Jurkat, Clone E6-1 (cell line): ENCODE measurements at places on chromosomes 16 and 17.

GRCh38 chr17:42135664-42136653, 13.4 kb downstream of the HSPB9 start:
- no peak for DNase-seq

GRCh38 chr16:49910541-49911071, 54.7 kb upstream of the ZNF423 start:
- DNase-seq: no peak

GRCh38 chr17:46896991-46897390, 26.0 kb upstream of the GOSR2 start:
- DNase-seq: no peak

DNA sequence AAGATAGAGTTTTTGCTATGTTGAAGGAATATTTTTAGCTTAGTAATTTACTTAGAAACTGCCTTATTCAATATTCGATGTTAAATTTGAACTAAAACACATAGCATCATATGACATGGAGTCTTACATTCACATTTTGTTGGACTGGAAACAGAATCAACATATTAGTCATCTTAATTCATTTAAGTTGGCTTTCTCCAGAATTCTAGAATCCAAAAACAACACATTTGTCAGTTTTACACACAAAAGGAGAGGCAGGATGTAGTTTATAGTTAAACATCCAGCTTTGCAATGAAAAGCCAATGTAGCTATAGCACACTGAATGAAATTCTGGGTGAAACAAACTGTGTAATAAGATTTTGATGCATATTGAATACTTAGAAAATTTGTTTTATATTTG, 43.3 kb downstream of the WWOX start:
- DNase-seq: no peak

GRCh38 chr16:87970186-87970585, 19.0 kb downstream of the BANP start:
- DNase-seq: no peak

DNA sequence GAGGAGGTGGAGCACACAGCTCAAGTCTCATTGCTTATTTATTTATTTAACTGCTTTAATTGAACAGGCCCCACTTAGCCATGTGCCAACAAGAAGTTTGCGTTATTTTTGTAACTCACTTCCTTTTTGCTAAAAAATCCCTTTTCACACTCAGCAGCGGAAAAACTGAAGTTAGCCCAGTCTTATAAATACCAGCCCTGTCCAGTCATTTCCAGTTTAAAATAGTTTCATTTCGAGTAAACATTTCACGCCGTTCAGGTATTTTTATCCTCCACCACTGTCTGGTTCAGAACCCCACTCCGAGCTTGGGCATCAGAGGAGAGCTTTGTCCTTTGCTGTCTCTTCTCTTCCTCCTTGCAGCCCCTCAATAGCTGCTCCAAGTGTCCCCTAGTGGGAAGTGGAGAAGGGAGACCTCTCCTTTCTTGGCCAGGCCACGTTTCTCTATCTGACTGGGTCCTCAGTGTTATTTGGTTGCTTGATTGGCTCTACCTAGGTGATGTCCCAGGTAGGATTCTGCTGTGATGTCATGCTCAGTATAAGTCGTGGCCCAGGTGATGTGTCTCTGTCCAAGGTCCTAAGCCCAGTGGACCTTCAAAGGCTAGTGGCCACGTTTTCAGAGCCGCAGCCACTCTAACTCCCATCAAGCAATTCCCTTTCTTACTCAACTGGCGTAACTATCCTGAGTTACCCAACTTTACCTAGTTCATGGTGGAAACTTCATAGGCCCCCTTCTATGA, 53.0 kb upstream of the GAS7 start:
- DNase-seq: no peak

DNA sequence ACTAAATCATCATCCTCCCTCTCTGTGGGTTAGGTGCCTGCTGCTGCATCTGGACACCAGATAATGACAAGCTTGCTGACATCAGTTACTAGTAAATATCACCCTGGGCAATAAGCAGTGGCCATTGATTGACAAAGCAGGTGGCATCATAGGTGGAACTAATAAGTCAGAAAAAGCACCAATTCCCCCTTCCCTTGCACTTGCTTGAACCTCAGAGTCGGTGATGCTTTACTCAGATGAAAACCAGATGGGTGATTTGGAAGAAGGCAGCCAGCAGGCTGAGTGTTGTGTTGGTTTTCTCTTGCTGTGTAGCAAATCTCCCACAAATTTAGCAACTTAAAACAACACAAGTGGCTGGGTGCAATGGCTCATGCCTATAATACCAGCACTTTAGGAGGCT, 146.9 kb upstream of the NOL11 start:
- DNase-seq: no peak

DNA sequence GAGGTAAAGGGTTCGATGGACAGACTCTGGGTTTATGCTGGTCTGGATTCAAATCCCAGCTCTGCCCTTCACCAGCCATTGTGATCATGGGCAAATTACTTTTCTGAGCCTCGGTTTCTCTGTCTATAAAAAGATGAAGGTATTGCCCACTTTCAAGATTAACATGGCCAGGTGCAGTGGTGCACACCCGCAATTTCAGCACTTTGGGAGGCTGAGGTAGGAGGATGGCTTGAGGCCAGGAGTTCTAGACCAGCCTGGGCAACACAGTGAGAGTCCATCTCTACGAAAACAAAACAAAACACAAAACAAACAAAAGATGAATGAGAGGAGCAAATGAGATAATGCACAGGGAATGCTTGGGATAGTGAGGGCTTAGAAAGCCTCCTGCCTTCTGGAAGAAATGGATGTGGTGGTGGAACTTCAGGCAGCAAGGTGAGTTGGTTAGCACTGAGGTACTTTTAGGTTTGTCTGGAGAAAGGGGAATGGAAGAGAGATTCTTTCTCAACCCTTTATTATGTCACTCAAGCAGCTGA, 8.5 kb downstream of the ADGRG3 start:
- no peak for DNase-seq

DNA sequence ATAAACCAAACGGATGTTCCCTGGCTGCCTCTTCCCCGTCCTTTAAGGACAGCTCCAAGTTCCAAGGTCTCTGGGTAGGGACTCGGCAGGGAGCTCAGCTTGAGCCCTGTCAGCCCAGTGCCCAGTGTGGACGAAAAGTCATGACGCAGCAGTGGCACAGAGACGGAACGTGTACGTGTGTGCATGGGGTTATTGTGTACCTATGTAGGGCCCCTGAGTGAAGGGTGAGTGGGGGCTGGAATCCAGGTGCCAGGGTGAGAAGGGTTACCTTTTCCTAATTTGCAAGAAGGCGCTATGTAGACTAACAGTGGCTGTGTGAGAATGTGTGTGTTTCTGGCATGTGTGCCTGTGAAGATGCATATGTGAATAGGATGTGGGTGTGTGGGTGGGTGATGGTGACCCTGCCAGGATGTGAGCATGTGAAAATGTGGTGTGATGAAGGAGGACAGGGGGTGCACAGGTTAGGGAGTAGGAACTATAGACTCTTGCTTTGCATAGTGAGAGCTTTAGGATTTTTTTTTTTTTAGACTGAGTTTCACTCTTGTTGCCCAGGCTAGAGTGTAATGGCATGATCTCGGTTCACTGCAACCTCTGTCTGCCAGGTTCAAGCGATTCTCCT, 6.0 kb downstream of the SCN4A start:
- DNase-seq: peak; percentile 54

DNA sequence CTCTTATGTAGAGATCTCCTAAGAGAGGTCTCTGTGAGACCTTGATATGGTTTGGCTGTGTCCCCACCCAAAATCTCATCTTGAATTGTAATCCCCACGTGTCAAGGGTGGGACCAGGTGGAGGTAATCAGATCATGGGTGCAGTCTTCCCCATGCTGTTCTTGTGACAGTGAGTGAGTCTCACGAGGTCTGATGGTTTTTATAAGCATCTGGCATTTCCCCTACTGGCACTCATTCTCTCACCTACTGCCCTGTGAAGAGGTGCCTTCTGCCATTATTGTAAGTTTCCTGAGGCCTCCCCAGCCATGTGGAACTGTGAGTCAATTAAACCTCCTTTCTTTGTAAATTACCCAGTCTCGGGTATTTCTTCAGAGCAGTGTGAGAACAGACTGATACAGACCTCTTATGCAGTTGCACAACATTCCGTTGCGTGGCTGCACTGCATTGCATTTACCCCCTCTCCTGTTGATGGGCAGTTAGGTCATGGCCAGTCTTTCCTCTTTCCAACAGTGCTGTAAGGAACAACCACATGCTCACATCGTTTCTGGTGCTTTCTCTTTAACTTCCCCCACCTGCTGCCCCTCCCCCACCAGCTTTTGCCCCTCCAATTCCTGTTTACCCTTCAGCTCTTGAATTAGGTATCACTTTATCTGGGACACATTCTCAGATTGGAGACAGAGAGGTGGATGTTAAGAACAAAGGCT, 43.6 kb upstream of the MED9 start:
- DNase-seq: no peak

DNA sequence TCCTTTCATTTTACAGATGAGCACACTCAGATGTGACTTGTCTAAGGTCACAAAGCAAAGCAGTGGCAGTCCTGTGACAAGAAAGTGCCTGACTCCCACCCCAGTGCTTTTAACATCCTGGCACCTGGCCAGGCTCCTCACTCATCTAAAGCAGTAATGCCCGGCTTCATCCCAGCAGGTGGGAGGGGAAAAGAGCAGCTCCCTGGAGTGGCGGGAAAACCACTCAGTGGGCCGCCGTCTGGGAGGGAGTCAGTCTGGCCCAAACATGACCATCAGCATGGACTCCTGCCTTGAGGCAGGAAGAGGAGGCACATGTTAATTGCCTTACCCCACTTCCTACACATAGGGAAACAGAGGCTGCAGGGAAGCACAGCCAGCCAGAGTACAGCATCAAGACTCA, 2.6 kb downstream of the PCGF2 start:
- DNase-seq: no peak

DNA sequence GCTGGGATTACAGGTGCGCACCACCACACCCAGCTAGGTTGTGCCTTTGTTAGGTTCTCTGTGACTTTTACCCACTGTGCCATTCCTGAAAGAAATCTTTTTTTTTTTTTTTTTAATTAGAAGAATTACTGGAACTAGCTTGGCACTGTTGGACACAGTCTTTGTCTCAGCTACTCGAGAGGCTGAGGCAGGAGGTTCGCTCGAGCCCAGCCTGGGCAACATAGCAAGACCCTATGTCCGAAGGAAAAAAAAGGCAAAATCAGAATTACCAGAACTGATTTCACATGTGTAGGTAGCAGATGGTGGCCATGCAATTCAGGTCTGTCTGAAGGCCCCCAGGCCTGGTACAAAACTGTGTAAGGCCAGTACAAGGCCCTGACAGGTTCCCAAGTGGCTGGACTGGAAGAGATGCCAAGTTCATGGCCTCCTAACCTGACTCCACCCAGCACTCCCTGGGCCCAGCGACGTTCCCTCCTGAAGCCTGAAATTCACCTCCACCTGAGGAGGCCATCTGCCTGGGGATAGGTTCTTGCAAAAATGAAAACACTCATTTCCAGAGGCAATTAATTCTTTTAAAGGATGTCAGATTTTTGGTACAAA, 23.0 kb downstream of the CARHSP1 start:
- DNase-seq: no peak

GRCh38 chr17:51056813-51057510, 63.7 kb downstream of the SPAG9 start:
- DNase-seq: peak; percentile 37

DNA sequence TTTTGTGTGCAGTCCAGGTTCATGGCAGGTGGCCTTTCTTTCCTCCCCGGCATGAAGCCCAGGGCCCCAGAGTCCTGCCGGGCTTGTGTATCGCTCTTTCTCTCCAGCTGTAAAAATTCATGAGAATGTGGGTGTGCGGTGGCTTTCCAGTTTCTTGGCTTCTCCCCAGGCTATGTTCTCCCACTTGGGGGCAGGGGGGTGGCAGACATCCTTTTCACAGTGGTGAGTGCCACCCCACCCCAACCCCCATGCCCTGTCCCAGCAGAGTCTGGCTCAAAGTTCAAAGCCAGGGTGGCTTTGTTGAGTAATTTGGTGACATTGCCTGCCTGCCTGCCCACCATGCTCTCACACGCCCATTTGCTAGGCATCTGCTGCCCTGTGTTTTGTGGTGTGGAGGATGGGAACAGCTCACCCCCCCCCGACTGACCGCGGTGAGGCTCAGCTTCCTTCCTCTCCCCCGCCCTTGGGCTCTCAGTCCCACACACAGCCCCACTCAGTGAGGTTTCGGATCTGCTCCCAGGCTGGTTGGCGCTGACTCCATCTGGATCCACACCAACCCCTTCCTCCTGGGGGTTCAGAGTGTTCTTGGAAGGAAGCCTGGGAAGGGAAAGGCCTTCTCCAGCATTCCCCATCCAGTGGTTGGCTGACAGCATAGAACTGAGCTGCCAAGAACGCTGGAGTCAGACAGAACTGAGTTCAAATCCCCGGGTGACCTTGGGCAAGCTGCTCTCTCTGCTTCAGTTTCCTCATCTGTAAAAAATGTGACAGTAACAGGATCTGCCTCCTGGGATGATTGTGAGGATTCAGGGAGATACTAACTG, 36.0 kb downstream of the CHD9 start:
- no peak for DNase-seq

DNA sequence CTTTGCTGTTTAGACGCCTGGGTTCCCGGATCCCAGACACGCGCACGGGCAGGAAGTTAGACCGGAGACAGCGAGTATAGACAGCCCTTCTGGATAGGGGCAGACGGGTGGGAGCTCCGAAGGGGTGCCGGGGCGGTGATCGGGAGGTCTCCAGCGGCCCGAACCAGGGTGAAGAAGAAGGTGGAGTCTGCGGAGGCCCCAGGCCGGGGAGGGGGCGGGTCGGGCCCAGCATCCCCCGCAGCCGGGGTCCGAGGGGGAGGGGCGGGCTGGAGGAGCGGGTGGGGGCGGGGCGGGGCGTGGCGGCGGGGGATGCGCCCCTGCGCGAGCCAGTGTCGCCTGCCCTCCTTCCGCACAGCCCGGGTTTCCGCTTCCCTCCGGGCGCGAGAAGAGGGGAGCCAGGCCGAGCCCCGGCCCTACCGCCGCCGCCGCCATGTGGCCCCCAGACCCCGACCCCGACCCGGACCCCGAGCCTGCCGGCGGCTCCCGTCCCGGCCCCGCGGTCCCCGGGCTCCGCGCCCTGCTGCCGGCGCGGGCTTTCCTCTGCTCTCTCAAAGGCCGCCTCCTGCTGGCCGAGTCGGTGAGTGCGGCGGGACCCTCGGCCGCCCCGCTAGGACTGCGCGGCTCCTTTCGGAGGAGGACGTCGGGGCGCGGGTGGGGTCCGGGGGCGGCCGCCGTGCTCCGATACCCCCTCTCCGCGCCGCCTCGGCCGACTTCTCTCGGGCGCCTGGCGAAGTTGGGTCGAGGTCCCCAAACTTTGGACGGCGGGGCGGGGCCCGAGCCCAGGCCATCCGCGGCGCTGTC, at the start of gene CMTM3:
Gene CMTM3 (plus strand): TSS at position 329 of the 801 bp plus-strand sequence. CDS start 102 bp downstream, at position 431.
- DNase-seq: peak; percentile 54
